ENCODE measurements at places on chromosomes 1 and 21. TPM values are rescaled to one million over a fixed set of nuclear protein-coding genes. Genes with fewer than 3 reads are reported as not detected.

The ZMPSTE24 gene
- total RNA-seq, result 42.8 TPM

The AMY1A gene
- not detected for total RNA-seq

The GPBP1L1 gene
- 38.2 TPM for total RNA-seq

The POLR3C gene
- total RNA-seq, result 35.9 TPM

The NHLH1 gene
- 0.34 TPM for total RNA-seq

Data from A549 treated with ZK216348 at 1 μM for 4 hours (cell line).